Cardiac muscle cell (in vitro differentiated cells and primary cell): ENCODE measurements at places on chromosomes 6 and 20. TPM values are rescaled to one million over a fixed set of nuclear protein-coding genes. Genes with fewer than 3 reads are reported as not detected.

SLC22A1 gene
- 0.11 and 0.42 TPM in 2 replicates for total RNA-seq

RBM24 gene
- 194 and 316 TPM in 2 replicates for total RNA-seq

MYBL2 gene
- 17.8 and 30.6 TPM in 2 replicates for total RNA-seq

NTSR1 gene
- total RNA-seq, result 0.03 and 0.07 TPM in 2 replicates

RUNX2 gene
- total RNA-seq, result 0.92 and 1.9 TPM in 2 replicates

TPD52L2 gene
- total RNA-seq, result 103 and 105 TPM in 2 replicates

SLC17A1 gene
- total RNA-seq, result not detected in 2 replicates

POLR1C gene
- 20.7 and 28.6 TPM in 2 replicates for total RNA-seq

NMBR gene
- 0.15 TPM in 1 of 2 replicates, not detected in the other for total RNA-seq

VWA7 gene
- 16.1 and 24.7 TPM in 2 replicates for total RNA-seq

MUCL3 gene
- total RNA-seq, result not detected in 2 replicates

DNA sequence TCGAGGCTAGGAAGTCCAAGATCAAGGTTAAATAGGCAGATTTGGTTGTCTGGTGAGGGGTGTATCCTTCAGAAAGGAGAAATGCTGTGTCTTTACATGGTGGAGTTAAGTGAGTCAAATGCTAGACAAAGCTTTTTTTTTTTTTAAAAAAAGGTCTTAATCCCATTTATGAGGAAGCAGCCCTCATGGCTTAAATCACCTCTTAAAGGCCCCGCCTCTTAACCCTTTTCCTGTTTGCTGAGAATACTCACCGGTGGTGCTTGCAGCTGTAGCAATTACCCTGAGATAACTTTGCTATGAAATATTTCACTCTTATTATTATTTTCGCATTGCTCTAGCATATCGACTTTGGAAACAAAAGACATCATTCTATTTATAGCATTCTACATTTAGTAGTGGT is 30.8 kb downstream of the FBXO30 start:
- H3K27me3 ChIP-seq, result no peaks in the 10 kb centered on the region
- no peak for DNase-seq
- no peak overlapping the region for H3K27ac ChIP-seq
- peaks cover 8% of the 10 kb centered on the region for H3K36me3 ChIP-seq

DNA sequence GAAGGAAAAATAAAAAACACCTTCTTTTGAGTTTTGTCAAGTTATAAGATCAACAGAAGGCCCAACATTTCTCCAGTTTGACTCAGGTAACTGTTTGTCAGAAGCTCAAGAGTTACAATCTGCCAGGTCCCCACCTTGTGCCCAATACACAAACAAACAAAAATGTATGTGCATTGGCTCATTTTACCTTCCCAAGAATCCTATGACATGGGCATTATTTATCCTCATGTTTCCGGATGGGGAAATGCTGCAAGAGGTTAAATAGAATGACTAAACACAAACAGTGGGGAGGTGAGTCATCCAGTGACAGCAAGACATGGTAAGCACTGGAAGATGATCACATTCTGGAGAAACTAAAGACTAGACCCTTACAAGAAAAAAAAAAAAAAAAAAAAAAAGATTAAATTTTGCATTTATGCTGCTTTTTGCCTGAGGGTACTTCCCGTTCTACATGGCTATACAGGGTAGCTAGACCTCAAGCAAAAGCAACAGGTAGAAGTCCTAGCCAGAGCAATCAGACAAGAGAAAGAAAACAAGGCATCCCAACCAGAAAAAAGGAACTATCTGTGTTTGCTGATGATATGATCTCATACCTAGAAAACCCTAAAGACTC is 23.6 kb upstream of the ANKRD60 start:
- no peak overlapping the region for H3K27ac ChIP-seq
- H3K4me1 ChIP-seq, result no peaks in the 10 kb centered on the region
- H3K4me3 ChIP-seq, result no peak overlapping the region
- no peaks in the 10 kb centered on the region for H3K27me3 ChIP-seq
- H3K36me3 ChIP-seq, result peaks cover 6% of the 10 kb centered on the region

GRCh38 chr6:113782636-113783035 is 74.5 kb upstream of the MARCKS start:
- no peaks in the 10 kb centered on the region for H3K36me3 ChIP-seq
- H3K4me3 ChIP-seq, result no peak overlapping the region
- no peak for DNase-seq

GRCh38 chr20:8326191-8326590 is 194.1 kb downstream of the PLCB1 start:
- H3K36me3 ChIP-seq, result no peaks in the 10 kb centered on the region
- DNase-seq, result no peak
- H3K27me3 ChIP-seq, result no peaks in the 10 kb centered on the region
- peaks cover 12% of the 10 kb centered on the region for H3K4me1 ChIP-seq
- no peak overlapping the region for H3K4me3 ChIP-seq
- H3K27ac ChIP-seq, result no peak overlapping the region

GRCh38 chr20:10644458-10645204 is 29.2 kb downstream of the JAG1 start:
- DNase-seq, result no peak
- peaks cover 16% of the 10 kb centered on the region for H3K4me1 ChIP-seq
- peak overlapping the region; percentile 73 for H3K27ac ChIP-seq
- no peak overlapping the region for H3K4me3 ChIP-seq

- H3K27ac ChIP-seq, result no peak overlapping the region
- H3K4me1 ChIP-seq, result peaks cover 12% of the 10 kb centered on the region
- no peaks in the 10 kb centered on the region for H3K36me3 ChIP-seq
- H3K27me3 ChIP-seq, result no peaks in the 10 kb centered on the region
Observed at GRCh38 chr6:16778521-16778920, 17.3 kb upstream of the ATXN1 start.

DNA sequence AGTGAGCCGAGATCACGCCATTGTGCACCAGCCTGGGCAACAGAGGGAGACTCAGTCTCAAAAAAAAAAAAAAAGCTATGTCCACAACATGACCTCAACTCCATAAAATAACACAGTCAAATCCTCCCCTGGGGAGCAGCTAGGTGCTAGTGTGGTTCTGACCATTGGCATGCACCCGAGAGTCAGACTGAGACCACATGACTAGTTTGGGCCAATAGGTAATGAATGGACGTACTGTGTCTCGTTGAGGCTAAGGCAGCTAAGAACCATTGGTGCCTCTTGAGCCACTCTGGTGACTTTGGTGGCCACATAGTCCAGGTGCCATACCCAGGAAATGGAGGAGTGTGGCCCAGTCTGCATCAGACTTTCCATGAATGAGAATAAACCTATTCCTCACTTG is 40.3 kb downstream of the ATP9A start:
- H3K4me1 ChIP-seq, result no peaks in the 10 kb centered on the region
- H3K4me3 ChIP-seq, result no peak overlapping the region
- H3K27me3 ChIP-seq, result no peaks in the 10 kb centered on the region

- no peak for DNase-seq
- no peak overlapping the region for H3K4me3 ChIP-seq
- peaks cover 22% of the 10 kb centered on the region for H3K4me1 ChIP-seq
- H3K27me3 ChIP-seq, result no peaks in the 10 kb centered on the region
Observed at GRCh38 chr20:40807821-40808170, 118.8 kb upstream of the MAFB start.

DNA sequence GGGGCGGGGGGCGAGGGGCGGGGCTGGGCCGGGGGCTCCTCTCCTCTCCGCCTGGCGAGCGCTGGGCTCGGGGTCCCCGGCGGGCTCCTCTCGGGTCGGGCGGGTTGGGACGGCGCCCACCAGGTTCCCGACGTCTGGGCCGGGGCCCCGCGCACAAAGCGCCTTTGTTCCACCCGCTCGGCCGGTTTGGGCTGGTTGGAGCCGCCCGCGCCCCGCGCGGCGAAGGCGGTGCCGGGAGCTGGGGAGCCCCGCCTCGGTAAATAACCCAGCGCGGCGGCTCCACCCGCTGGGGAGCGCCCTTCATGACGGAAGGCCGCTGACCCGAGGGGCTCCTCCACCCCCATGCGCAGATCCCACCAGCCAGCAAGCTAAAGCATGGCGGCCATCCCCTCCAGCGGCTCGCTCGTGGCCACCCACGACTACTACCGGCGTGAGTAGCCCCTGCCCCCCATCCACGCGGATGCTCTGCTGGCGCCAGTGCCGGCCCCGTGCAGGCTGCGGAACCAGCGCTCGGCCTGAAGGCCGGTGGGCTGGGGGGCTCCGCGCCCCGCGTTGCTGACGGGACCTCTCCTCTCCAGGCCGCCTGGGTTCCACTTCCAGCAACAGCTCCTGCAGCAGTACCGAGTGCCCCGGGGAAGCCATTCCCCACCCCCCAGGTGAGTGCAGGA is 503 bp downstream of the PPDPF start:
- peaks cover 10% of the 10 kb centered on the region for H3K36me3 ChIP-seq
- peak; percentile 80 for DNase-seq
- peak overlapping the region; percentile 79 for H3K4me3 ChIP-seq
- H3K27me3 ChIP-seq, result no peaks in the 10 kb centered on the region
- peak overlapping the region; percentile 89 for H3K27ac ChIP-seq

DNA sequence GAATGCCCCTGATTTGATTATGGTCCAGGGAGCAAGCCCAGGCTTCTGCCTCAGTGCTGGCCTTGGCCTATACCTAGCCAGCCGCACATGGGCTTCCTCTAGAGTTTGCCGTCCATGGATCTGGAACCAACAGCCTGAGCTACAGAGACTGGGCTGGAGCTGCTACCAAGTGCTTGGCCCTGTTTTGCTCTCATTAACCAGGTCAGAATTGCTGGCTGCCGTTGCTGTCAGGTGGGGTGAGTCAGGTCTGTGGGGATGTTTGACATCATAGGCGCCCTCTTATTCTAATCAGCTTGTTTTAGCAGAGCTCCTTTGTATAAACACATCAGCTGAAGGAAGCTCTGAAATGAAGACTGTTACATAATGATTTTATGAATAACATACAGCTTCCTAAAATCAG is 83.1 kb upstream of the PHACTR2 start:
- no peak for DNase-seq
- no peaks in the 10 kb centered on the region for H3K4me1 ChIP-seq
- no peak overlapping the region for H3K4me3 ChIP-seq
- no peaks in the 10 kb centered on the region for H3K27me3 ChIP-seq
- H3K27ac ChIP-seq, result no peak overlapping the region

DNA sequence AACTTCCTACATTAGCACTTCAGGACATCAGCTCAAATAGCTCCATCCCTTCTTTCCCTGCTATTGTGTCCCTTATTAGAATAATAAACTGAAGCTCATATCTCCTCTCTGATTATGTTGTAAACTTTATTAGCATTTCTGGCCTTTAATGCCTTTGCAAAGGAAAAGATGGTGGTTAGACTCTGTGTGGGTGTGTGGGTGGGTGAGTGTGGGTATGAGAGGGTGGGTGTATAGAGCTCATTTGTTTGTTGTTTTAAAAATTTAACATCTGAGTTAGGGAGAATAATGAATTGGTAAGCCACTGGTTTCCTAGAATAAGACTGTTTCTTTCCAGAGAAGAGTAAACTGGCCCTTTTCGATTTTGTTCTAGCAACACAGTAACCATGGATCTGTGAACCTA is 70.6 kb upstream of the L3MBTL3 start:
- no peak overlapping the region for H3K4me3 ChIP-seq
- H3K4me1 ChIP-seq, result peaks cover 3% of the 10 kb centered on the region
- H3K36me3 ChIP-seq, result no peaks in the 10 kb centered on the region

DNA sequence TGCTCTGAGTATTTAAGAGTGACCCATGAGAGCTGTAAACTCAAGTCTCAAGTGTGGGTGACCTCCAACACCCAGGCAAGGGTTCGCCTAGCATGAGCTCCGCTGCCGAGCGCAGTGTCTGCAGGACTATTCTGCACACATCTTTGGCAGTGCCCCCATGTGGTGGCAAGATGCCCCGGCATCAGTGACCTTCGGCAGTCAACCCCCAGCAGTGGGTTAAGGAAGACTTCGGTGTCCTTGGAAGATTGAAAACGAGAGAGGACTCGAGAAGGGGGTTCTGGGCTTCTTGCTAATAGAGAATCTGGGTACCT is 43.1 kb downstream of the RBM38 start:
- H3K27me3 ChIP-seq, result no peaks in the 10 kb centered on the region
- H3K36me3 ChIP-seq, result no peaks in the 10 kb centered on the region
- no peak overlapping the region for H3K4me3 ChIP-seq
- peaks cover 36% of the 10 kb centered on the region for H3K4me1 ChIP-seq

GRCh38 chr6:35432291-35432690 is 19.8 kb upstream of the FANCE start:
- no peaks in the 10 kb centered on the region for H3K4me1 ChIP-seq
- H3K36me3 ChIP-seq, result no peaks in the 10 kb centered on the region
- no peak overlapping the region for H3K27ac ChIP-seq
- DNase-seq, result no peak

- H3K4me1 ChIP-seq, result no peaks in the 10 kb centered on the region
- H3K4me3 ChIP-seq, result no peak overlapping the region
- no peak overlapping the region for H3K27ac ChIP-seq
Observed at GRCh38 chr6:162532283-162533008, 195.1 kb downstream of the PRKN start.

DNA sequence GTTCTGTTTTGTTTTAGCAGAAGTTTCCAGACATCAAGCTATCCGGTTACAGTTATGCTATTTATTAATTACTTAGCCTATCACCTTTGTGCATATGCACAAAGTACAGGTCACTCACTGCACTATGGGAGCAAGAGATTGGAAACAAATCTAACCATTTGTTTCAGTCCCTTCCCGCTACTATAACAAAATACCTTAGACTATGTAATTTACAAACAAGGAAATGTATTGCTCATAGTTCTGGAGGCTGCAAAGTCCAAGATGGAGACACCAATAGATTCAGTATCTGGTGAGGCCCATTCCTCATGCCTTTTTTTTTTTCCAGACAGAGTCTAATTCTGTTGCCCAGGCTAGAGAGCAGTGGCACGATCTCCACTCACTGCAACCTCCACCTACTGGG is 35.1 kb downstream of the ATP9A start:
- DNase-seq, result no peak
- H3K4me3 ChIP-seq, result no peak overlapping the region
- H3K36me3 ChIP-seq, result no peaks in the 10 kb centered on the region
- H3K4me1 ChIP-seq, result no peaks in the 10 kb centered on the region

GRCh38 chr6:37559501-37559900 is 59.8 kb upstream of the CCDC167 start:
- no peak overlapping the region for H3K27ac ChIP-seq
- peaks cover 24% of the 10 kb centered on the region for H3K4me1 ChIP-seq
- H3K4me3 ChIP-seq, result no peak overlapping the region
- DNase-seq, result no peak
- H3K36me3 ChIP-seq, result no peaks in the 10 kb centered on the region

GRCh38 chr6:72689107-72689954 is 67.5 kb downstream of the KCNQ5 start:
- no peak overlapping the region for H3K27ac ChIP-seq
- no peaks in the 10 kb centered on the region for H3K4me1 ChIP-seq
- no peaks in the 10 kb centered on the region for H3K27me3 ChIP-seq
- H3K4me3 ChIP-seq, result no peak overlapping the region
- DNase-seq, result no peak

- DNase-seq, result no peak
- H3K27me3 ChIP-seq, result no peaks in the 10 kb centered on the region
- H3K27ac ChIP-seq, result no peak overlapping the region
Observed at GRCh38 chr6:97765461-97765860, 482.4 kb upstream of the MMS22L start.

GRCh38 chr6:93323630-93324029 is 95.7 kb downstream of the EPHA7 start:
- no peaks in the 10 kb centered on the region for H3K27me3 ChIP-seq
- peaks cover 14% of the 10 kb centered on the region for H3K4me1 ChIP-seq
